ENCODE measurements at places on chromosomes 13 and 19.
A peak's percentile ranks its signal among the peaks of the same experiment; 100 is the strongest.

DNA sequence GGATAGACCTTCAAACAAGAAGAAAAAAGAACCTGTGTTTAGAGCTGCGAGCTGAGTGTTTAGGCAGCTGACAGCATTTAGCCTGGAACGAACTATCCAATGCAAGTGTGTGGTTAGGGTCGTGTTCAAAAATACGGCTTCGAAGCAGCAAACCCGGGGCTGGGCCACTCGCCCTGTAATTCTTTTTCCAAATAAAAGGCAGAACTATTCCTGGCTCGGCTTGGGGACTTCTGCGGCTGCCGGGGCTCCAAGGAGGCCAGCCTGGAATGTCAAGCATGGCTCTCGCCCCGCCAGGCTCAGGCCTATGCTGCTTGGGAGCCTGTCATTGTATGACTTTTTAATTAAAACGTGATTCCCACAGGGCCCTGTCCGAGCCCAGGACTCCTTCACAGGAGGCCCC, 51.7 kb upstream of the KLF2 start:
- DNase-seq, result no peak

DNA sequence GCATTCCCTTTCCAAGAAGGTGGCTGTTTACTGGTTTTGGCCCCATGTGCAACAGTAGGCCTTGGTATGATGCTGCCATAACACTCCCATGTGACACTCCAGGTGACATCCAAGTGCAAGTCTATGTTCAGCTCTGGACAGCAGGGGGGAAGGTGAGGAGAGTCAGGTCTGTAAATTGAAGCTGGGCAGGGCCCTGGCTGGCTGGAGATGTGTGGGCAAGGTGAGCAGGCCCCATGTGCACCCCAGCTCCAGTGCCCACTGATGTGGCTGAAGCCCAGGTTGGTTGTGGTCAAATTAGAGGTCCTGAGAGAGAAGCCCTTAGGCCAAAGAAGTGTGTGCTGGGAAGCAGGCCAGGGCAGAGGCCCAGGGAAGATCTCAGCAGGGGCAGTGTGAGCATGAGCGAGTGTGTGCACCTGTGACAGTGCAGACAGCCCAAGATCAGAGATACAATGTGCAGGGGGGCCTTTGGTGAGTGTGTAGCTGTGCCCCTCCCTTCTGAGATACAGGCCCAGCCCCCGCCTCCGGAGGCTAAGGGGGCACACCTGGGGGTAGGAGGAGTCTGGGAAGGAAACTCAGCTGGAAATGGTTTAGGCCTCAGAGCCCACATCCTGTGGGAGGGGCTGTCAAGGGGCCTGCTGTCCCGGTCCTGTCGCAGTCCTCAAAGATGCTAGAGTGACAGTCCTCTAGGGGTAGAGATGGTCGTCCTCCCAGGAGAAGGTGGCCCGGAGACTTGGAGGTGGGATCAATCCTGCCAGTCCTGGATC, 18.6 kb downstream of the DEDD2 start:
- DNase-seq, result no peak

- DNase-seq, result no peak
Observed at GRCh38 chr19:48516536-48516935, 4.9 kb upstream of the LMTK3 start.

- no peak for DNase-seq
Observed at GRCh38 chr13:106581225-106581624, 13.3 kb upstream of the ARGLU1 start.

GRCh38 chr13:98480915-98481877, 95.7 kb downstream of the STK24 start:
- peak; percentile 44 for DNase-seq

DNA sequence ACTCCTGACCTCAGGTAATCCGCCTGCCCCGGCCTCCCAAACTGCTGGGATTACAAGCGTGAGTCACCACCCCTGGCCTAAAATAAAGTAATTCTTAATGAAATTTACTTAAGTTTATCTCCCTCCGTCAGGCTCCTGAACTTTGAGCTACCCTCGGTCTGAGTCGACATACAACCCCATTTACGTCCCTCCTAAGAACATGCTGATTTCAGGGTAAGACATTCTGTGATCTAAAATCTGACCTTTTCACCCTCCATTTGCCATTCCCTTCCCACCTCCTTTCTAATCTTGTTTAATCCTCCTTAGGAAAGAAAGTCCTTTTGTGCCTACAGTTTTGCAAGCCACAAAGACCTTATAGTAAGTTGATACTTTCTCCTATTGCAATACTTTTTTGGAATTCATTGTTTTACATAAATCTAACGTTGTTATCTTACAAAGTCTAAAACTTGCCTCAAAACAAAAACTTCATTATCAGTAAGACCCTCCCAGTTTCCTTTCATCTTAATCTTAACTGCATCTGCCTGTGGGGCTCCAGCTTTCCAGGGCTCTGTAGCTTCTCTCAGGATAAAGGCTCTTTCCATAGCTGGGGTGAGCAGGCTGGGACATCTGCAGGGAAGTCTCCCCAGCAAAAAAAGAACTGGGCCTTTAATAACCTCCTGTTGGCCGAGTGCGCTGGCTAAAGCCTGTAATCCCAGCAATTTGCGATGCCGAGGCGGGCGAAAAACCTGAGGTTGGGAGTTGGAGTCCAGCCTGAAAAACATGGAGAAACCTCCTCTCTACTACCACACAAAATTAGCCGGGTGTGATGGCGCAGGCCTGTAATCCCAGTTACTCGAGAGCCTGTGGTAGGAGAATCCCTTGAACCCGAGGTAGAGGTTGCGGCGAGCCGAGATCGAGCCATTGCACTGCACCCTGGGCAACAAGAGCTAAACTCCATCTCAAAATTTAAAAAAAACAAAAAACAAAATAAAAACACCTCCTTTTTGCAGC, 143.1 kb downstream of the ZNF737 start:
- DNase-seq, result no peak

GRCh38 chr13:54347531-54347930, 1318.9 kb downstream of the OLFM4 start:
- no peak for DNase-seq

DNA sequence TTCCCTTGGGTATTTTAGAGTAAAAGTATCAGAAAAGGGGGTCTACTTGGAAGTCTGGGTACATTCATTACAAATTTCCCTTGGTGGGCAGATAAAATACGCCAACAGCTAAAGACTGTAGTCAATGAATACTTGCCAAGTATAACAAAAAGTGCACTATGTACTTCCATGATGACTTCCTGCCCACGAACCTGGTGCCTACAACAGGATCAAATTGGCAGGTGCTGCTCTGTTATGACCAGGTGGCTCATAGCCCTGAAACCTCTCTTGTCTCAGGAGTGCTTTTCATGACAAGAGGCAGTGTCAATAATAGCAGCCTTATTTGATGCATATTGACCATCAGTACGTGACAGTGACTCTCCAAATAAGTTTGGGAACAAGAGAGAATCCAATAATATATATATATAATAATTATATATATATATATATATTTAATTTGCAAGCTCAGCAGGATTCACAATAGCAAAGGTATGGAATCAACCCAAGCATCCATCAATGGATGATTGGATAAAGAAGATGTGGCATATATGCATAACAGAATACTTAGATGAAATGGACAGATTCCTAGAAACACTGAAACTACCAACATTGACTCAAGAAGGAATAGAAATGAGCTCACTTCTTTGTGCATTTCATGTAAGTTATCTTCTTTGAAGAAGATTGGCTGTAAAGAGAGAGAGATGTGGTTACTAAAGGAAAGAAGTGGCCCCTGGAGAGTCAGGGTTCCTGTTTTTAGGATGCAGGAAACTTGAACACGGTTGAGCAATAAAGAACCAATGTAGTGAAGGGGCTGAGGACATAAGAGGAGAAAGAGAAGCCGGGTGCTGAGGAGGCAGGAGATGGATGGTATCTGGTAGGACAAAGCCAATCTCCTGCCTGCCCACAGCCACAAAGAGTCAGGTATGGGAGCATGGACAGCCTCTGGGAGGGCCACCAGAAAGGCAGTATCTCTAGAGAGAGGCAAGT, 52.0 kb upstream of the GTF2F2 start:
- no peak for DNase-seq
